ENCODE measurements at places on chromosomes 7 and 10. TPM values are rescaled to one million over a fixed set of nuclear protein-coding genes. Genes with fewer than 3 reads are reported as not detected.

Gene LIPJ
- not detected for total RNA-seq

Gene TMED4
- 52.8 TPM for total RNA-seq

Gene OPN1SW
- not detected for total RNA-seq

Gene PIK3CG
- not detected for total RNA-seq

Gene GATA3
- 3.8 TPM for total RNA-seq

Gene RADIL
- 2.3 TPM for total RNA-seq

Gene CRYGN
- total RNA-seq, result not detected

Gene ZNF138
- 2.8 TPM for total RNA-seq

Gene CALU
- 144 TPM for total RNA-seq

Gene MRPL43
- total RNA-seq, result 104 TPM

Gene LRMDA
- 5.6 TPM for total RNA-seq

Gene ACSL5
- 0.39 TPM for total RNA-seq

Gene ASL
- 21.1 TPM for total RNA-seq

Gene SUV39H2
- 18.2 TPM for total RNA-seq

Gene ATRNL1
- 0.20 TPM for total RNA-seq

Gene ARHGEF35
- total RNA-seq, result 0.34 TPM

Gene LIPM
- total RNA-seq, result not detected
